NCI-H1417 treated with DMSO at 0.1 percent for 48 hours (cell line): ENCODE measurements at places on chromosomes 1 and 21.

- DNase-seq: no peak
These were observed 56.6 kb downstream of the SUCO start for GRCh38 chr1:172589553-172589952.

GRCh38 chr21:44477712-44478111, 22.4 kb downstream of the LRRC3 start:
- DNase-seq: no peak

DNA sequence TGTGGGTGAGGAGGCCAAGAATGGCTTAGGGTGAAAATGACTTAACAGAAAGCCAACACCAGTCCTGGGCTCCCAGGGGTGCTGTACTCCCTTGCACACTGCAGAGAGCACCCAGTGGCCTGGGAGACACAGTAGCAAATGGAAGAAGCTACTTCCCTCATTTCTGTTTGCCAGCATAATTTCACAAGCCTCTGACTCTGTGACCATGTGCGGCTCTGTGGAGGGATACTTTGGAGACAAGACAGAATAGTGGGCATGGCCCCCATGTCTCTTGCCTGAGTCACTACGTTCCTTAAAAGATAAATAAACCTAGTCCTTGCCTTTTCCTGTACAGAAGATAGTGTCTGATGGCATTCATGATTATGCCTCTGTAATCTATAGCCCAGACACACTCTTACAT, 38.1 kb downstream of the TRIM62 start:
- DNase-seq: no peak

DNA sequence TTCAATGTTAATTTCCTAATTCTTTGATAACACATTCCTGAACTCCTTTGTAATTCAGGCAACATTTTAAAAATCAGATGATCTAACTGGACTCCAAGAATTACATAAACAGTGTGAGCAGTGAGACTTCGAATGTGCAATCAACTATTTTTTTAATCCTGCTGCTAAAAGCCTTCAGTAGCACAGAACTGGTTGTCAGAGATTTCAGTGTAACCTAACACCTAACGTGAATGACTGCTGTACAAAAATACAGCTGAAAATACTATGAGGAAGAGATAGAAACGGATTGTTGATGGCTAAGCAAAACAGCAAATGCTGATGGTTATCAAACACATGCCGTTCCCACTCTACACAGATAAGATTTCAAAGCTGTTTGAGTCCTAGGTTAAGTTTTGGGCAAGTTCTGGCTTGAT, 46.1 kb downstream of the APP start:
- no peak for DNase-seq

DNA sequence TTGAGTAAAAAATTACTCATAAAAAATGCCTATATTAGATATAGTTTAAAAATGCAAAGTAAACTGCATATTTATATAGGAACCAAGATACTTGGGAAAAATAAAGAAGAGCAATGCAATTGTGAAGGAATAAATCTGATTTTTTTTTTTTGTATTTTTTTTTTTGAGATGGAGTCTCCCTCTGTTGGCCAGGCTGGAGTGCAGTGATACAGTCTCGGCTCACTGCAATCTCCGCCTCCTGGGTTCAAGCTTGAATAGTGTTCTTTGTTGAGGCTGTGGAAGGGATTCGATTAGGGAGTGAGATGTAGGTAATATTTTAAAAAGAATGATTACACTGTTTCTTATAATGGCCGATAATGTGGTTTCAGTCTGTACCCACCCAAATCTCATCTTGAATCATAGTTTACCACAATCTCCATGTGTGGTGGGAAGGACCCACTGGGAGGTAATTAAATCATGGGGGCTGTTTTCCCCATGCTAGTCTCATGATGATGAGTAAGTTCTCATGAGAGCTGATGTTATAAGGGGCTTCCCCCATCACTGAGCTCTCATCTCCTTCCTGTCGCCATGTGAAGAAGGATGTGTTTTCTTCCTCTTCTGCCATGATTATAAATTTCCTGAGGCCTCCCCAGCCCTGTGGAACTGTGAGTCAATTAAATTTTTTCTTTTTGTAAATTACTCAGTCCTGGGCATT, 1765.9 kb downstream of the PLA2G4A start:
- DNase-seq: no peak

DNA sequence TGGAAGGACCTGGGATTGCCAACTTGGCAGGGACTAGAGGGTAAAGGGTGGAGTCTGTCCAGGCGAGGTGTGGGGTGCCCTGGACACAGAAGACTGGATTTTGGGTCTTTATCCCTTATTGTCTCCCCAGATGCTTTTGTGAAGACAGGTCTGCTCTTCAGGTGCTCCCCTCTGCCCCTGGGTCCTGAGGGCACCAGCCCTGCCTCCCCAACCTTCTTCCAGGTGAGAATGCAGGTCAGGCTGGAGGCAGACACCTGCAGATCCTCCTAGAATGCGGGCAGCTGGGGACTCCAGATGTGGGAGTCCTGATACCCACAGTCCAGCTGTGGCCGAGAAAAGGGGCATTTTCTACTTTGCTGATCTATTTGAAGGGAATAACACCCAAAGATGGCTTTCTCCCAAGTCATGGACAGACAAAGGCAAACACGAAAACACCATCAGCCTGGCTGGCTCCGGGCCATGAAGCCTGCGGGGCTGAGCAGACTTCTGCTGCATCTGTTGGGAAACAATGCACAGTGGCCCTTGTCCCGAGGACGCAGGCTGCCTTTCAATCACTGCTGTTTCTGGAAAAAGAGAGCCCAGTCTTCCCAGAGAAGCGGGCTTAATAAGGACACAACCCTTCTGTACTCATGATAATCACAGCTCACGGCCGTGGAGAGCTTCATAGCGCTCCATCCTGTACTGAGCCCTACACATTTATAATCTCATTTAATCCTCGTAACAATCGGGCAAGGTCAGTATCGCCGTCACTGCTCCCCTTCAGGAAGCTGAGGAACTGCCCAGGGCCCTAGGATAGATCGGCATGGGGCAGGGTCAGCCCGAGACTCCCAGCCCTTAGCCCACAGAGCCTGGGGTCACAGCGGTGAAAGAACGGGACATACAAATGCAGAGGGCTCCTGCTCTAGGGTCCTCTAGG, 62.0 kb upstream of the ABCG1 start:
- no peak for DNase-seq

GRCh38 chr21:40841524-40842196, 5.3 kb downstream of the DSCAM start:
- DNase-seq: peak; percentile 58

- no peak for DNase-seq
These were observed 51.2 kb downstream of the DIPK1A start for GRCh38 chr1:92910081-92910480.

GRCh38 chr1:52403566-52404115, 582 bp downstream of the ORC1 start:
- no peak for DNase-seq

GRCh38 chr1:247386217-247386616, 29.8 kb upstream of the NLRP3 start:
- DNase-seq: no peak

DNA sequence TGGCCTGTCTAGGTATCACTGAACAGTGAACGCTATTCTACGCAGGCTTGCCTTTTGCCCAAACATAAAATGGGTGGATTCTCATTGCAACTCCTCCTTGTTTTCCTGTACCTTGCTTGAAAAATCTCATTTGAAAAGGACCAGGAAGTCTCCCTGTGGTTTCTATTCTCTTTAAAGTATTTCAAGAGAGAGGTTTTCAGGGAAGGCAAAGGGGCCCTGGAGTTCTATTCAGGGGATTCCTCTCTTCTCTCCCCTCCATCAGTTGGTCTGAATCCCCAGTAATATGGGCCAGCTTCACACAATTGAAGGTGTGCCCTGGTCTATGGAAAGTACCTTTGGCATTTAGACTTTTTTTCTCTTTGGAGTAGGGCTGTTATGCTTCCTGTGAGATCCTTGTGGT, 311.3 kb downstream of the RGS7 start:
- DNase-seq: no peak

- DNase-seq: no peak
These were observed 115.5 kb downstream of the GABPA start for GRCh38 chr21:25850126-25850842.

GRCh38 chr1:180136968-180137356, 17.7 kb upstream of the QSOX1 start:
- no peak for DNase-seq

- DNase-seq: no peak
These were observed 205.5 kb downstream of the GPATCH2 start for GRCh38 chr1:217425422-217425821.

- no peak for DNase-seq
These were observed 32.0 kb downstream of the SUSD4 start for GRCh38 chr1:223331929-223332328.

DNA sequence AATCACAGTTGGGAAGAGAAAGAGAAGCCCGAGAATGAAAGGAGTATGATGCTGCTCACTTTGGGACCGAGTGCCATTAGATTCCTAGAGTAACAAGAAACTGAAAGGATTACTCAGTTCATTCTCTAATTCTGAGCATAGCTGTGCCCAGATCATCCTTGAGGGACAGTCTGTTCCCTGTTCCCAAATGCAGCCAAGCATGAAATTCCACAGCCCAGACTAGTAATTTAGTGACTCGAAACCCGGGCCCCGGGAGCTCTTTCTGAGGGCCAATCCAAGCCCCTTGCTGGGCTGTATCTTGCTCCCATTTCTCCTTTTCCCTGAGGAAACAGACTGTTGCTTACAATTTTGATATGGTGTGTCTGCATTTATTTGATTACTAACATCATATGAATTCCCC, 30.0 kb upstream of the ETS2 start:
- no peak for DNase-seq

GRCh38 chr1:63675420-63675931, 82.3 kb downstream of the PGM1 start:
- no peak for DNase-seq

GRCh38 chr21:37183749-37184148, 83.4 kb downstream of the VPS26C start:
- DNase-seq: no peak

DNA sequence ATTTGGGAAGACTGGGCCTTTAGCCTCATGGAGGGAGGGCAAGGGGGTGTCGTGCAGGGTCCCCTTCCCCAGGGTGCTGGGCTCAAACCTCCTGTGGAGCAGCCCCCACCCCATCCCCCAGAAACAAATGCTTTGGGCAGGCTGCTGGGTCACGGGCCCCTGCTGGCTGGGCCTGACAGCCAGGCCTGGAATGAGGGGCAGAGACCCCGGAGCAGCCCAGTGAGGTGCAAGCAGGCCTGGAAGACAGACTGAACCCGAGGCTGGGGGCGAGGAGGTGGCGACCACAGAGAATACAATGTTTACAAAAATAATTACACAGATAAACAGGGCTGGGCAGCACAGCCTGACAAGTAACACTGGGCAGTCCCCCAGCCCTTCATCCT, 5.3 kb downstream of the CCDC24 start:
- DNase-seq: no peak

DNA sequence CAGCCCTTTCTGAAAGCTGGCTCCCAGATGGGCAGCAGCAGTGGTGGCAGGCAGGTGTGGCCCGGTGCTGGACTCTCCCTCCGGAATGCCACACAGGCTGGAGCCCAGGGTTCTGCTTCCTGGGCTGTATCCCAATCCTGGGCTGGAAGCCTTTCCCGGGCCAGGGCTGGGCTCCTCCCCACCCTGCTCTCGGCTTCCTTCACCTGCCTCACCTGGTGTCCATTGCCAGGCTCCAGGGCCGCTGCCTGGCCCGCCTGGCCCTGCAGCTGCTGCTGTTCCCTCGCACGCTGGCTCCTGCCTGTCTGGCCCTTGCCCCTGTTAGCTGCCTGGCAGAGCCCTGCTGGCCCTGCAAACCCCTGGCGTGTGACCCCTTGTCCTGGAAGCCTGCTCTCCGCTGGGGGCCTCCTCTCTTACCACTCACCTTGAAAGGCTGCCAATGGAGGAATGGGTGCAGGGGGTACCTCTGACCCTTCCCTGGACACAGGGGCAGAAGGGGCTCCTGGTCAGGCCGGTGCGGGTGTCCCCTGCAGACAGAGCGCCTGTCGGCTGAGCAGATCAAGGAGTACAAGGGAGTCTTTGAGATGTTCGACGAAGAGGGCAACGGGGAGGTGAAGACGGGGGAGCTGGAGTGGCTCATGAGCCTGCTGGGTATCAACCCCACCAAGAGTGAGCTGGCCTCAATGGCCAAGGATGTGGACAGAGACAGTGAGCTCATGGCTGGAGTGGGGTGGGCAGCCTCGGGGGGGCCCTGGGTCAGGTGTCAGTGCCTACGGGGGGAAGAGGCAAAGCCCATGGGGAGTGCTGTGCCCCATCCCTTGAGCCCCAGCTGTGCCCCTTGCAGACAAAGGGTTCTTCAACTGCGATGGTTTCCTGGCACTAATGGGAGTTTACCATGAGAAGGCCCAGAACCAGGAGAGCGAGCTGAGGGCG, 1.1 kb downstream of the CALML6 start:
- DNase-seq: no peak

GRCh38 chr1:43214501-43215444, 42.6 kb downstream of the CFAP57 start:
- no peak for DNase-seq
